ENCODE measurements at places on chromosomes 3 and 15. TPM values are rescaled to one million over a fixed set of nuclear protein-coding genes. Genes with fewer than 3 reads are reported as not detected.

DNA sequence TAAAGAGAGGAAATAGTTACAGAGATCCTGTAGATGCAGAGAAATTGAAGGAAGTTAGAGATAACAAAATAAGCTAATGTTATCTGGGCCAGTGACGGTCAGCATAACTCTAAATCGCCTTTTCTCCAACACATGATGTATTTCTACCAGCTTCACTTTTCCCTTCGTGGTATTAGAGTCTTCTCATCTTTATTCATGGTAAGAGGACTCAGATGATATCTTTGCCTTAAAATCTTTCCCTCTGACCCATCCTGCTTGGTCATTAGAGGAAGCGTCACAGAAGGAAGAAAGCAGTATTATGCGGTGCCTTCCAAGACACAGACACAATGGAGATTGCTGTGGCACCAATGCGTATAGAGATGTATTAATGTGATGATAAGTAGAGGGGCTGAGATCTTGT is 320.7 kb upstream of the GOLIM4 start:
- DNase-seq, result no peak

- no peak for DNase-seq
Measured at GRCh38 chr3:180036671-180037455, at the start of gene PEX5L. Gene PEX5L, minus strand, starts transcription at chr3:180036937. Its CDS starts 338 bp downstream, at chr3:180036599.

- no peak for DNase-seq
Measured at GRCh38 chr15:95450413-95450812, 880.1 kb upstream of the NR2F2 start.

DNA sequence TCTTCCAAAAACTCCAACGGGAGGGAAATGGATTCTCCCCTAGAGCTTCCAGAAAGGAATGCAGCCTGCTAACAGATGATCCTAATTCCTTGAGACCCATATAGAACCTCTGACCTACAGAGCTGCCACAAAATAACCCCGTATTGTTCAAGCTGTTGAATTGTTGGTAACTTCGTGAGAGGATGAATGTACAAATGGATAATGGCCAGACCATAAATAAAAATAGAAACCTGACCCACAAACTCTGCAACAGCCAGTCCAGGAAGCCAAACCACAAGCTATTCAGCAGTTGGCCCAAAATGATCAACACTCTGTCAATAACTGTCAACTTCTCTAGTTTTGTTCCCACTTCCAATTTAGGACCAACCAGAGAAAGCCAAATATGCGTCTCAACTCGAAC is 414.0 kb upstream of the ZNF717 start:
- DNase-seq, result no peak

DNA sequence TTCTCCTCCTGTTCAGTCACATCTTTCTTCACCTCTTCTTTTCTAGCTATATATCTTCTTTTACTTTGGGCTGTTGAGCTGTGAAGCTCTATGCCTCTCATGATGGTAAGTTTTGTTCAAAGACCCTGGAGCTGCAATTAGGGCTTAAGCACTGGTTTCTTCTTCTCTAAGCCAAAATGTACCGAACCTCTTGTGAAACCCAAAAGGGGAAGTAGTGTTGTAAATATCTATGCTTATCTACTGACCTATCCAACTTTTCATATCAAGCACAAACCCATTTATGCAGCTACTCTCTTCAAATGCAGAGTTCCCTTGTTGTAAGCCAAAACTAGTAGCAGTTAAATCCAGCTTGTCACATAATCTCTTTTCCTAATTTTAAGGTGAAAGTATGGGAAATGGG is 123.6 kb upstream of the CD96 start:
- DNase-seq, result peak; percentile 52

DNA sequence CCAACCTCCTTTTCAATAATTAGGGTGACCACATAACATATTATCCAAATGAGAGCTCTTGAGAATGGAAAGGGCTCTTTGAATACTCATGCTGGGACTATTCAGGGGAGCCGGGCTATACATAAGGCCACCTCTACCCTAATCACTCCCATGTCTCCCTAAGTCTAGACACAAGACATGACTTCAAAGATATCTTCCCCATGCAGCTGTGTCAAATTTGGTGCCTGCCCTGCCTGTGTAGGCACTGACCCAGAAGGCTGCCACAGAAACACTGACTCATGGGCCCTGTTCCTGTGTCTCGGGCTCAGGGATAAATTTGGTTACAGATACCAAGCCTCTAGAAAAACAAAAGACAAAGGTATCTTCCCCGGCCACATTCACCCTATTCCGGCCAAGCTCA is 70.3 kb downstream of the MYLK start:
- no peak for DNase-seq

DNA sequence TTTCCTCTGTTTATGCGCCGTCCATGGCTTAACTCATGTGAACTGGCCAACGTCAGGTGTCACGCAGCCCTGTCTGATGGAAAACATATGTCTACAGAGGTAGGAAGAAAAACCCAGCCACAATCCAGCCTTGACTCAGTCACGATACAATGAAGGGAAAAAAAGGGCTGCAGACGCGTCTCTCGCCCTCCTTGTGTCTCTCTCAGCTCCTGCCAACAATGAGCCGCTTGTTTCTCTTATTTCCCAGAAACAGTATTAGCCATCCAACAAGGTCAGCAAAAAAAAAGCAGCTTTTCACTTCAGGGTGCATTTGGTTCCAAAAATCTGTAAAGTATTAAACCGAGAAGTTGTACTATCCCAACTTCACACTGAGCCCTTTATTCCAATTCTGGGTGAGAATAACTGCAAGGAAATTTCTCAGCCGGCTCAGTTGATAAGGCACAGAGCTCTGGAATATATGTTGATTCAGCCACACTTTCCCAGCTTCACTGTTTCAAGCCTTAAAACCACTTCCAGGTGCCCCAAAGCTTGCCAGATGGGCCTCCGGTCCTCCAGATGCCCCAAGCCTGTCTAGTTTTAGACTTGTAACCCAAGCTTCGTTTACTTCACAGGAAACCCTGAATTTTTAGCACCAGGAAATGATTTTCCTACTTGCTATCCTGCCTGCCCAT is 79.4 kb downstream of the TM4SF4 start:
- no peak for DNase-seq

DNA sequence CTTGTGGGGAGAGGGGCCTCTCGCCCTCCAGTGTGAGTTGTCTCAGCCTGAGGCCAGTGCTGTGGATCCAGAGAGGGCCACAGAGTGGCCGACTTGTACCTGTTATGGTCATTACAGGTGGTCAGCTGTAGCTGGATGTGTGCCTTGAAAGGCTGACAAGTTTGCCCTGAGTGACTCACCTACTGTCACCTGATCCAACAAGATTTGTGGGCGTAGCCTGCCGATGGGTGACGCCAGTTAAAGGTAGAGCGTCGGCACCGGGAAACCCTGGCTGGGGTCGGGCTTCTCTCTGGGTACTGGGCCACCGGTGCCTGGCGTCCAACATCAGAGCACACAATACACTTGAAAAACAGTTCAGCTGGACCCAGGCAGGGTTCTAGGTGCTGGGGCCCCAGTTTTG is 2.8 kb upstream of the ISG20 start:
- DNase-seq, result no peak

- no peak for DNase-seq
Measured at GRCh38 chr3:33634262-33634661, 83.8 kb downstream of the CLASP2 start.

DNA sequence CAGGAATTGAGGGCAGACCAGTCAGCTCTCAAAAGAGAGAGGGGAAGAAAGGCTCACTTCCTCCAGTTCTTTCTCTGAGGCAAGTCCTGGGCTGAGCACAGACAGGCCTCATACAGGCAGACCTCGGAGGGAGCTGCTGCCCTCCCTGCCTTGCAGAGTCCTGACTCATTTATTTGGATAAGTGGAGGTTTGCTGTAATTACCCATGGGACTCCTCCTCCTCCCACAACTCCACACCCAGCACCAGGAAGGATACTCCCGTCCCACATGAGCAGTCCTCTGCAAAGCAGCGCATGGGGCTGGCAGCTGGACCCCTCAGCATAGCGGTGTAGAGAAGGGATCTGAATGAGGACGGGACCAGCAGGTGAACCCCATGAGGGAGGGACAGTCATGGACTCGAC is 13.4 kb upstream of the SCN10A start:
- no peak for DNase-seq

GRCh38 chr15:77546870-77547269 is 85.8 kb downstream of the LINGO1 start:
- no peak for DNase-seq

DNA sequence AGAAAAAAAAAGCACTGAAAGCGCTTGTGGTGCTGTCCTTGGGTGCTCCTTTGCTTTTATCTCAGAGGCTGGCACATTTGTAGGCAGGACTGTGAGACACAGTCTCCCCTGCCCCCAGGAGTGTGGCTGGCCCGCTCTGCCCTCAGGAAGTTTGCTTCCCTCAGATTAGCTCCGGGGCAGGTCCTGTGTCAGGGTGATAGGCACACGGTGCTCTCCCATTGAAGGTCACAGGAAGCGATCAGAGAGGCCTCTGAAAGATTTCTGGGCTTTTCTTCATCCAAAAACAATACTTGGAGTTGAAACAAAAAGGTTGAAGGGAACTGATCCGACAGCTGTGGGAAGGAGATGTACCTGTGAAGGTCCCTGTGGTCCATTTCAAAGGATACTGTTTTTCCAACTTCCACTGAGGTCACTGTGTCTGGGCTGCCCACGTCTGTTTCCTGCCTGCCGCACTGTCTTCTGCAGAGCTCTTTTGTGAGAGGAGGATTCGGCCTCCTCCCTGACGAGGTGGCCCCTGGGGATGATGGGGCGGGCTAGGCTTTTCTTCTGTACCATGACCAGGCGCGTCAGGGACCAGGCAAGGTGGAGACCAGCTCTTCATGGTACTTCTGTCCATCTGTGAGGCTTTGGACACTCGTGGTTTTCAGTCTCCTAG is 330.5 kb upstream of the CTDSPL start:
- DNase-seq, result no peak

DNA sequence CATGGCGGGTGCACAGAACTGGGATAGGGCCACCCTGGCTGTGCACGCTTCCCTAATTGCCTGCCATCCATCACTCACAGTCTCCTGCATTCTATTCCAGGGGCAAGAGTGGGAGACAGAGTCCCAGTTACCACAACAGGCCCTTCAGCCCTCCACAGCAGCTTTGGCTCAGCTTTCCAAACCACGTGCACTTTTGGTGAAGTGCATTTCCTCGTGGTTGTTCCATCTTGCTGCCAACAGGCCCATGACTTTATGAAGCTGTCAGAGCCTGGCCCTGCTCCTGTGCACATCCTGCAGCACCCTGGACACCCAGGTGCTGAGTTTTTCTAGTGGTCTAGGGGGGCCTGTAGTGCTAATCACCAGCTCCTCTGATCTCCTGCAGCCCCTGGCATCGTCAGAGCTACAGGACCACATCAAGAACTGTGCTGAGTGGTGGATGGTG is 110.2 kb downstream of the ADCY5 start:
- no peak for DNase-seq

DNA sequence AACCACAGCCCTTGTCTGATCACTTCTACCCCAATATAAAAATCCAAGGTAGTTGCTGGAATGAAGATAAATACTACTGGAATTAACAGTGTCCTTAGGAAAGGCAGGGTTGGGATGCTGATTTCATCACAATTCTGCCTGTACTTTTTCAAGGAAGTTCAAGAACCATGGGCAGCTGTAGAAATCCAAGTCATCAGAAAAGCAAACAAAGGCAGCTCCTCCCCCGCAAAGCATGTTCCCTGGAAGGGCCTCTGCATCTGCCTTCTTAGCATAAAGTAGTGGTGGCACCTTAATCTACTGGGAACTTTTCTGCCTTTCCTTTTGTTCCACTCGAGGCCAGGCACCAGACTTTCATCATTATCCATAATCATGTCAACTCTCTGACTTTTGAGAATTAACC is 54.4 kb downstream of the ERC2 start:
- DNase-seq, result no peak

- peak; percentile 75 for DNase-seq
Measured at GRCh38 chr15:67134067-67134838, 68.9 kb downstream of the SMAD3 start.

GRCh38 chr3:21792176-21792575 is 41.2 kb upstream of the ZNF385D start:
- DNase-seq, result no peak

- DNase-seq, result no peak
Measured at GRCh38 chr15:57949374-57949943, 116.1 kb downstream of the ALDH1A2 start.

DNA sequence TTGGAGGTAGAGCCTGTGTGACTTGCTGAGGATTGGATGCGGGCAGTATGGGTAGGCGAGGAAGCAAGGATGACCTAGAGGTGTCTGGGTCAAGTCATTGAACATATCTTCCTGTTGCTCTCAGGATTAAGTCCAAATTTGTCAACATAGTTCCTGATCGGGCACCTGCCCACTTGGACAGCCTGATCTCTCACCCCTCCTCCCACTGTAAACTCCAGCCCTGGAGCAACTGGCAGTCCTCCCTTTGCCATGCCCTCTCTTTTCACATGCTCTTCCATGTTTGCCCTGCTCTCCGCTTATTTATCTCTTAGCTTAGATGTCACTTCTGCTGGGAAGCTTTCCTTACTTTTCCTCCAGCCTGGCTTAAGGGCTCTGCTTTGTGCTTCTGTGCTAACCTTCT is 47.6 kb upstream of the PPP4R2 start:
- no peak for DNase-seq

GRCh38 chr15:35673093-35673684 is 127.2 kb upstream of the DPH6 start:
- DNase-seq, result no peak

DNA sequence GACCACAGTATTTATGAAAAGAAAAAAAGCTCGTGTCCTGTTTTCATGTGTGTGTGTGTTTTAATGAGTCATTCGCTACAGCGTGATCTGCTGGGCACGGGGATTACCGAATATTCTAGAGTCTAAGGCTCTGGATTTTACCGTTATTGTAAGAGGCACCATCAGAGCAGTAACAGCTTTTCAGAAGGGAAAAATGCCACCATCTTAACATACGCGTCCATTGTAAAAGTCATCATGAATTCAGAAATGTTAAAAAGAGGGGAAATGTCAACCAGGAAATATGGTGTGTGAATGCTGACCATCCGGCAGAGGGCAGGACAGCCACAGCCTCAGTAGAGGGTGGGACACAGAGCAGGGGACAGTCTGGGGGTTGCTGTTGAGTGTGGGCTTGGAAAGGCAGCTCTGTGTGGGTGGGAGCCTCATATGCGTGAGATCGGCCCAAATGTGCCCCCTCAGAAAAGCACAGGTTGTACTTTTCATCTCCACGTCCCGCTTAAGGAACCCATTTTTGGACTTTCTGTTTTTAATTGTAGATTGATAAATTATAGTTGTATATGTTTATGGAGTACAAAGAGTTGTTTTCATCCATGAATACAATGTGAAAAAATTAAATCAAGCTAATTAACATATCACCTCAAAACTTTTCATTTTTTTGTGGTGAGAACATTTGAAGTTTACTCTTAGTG is 69.6 kb downstream of the ASB7 start:
- DNase-seq, result no peak

PARP15 gene
- total RNA-seq, result 172 TPM

PLA2G4B gene
- 24.3 TPM for total RNA-seq

KIF7 gene
- not detected for total RNA-seq

TP53BP1 gene
- total RNA-seq, result 88.4 TPM

MITF gene
- not detected for total RNA-seq

HDC gene
- total RNA-seq, result not detected

CSPG5 gene
- total RNA-seq, result 0.68 TPM

CTXND1 gene
- not detected for total RNA-seq

GOLGA8T gene
- not detected for total RNA-seq

POPDC2 gene
- total RNA-seq, result 6.0 TPM

Measured in B cell (primary cell).